Activated B cell treated with CpG ODN at 0.5 μM for 24 hours (primary cell): ENCODE measurements at places on chromosomes 6 and 20. TPM values are rescaled to one million over a fixed set of nuclear protein-coding genes. Genes with fewer than 3 reads are reported as not detected.

LRFN2 gene
- not detected in 2 replicates for total RNA-seq

PTK6 gene
- 0.49 and 0.69 TPM in 2 replicates for total RNA-seq

RCAN2 gene
- total RNA-seq: not detected in 2 replicates

GRCh38 chr6:74100719-74101287, 404.8 kb downstream of the CD109 start:
- DNase-seq: no peak

DNA sequence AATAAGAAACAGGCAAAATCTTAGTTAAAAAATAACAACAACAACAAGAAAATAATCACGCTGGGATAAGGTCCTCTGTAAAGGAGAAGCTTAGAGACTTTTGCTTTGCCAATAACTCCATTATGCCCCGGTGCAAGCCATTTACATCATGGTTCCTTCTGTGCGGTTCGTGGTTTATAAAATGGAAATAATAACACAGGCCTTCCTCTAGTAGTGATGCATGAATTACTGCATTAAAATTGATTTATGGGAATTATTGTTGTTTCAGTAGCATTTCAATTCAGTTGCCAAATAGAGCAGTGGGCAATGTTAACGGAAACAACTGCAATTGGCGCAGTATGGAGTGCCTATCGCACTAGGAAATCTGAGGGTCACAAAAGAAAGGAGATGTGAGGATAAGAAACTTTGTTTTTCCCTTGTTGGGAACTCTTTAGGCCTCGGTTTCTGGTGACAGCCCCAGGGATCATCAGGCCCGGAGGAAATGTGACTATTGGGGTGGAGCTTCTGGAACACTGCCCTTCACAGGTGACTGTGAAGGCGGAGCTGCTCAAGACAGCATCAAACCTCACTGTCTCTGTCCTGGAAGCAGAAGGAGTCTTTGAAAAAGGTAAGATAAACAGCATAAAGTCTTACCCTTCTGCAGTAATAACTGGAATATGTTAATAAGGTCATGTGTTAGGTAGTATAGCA, 1.1 kb downstream of the CD109 start:
- DNase-seq: no peak
